MV-4-11 (cell line): ENCODE measurements at places on chromosomes 1 and 21.

DNA sequence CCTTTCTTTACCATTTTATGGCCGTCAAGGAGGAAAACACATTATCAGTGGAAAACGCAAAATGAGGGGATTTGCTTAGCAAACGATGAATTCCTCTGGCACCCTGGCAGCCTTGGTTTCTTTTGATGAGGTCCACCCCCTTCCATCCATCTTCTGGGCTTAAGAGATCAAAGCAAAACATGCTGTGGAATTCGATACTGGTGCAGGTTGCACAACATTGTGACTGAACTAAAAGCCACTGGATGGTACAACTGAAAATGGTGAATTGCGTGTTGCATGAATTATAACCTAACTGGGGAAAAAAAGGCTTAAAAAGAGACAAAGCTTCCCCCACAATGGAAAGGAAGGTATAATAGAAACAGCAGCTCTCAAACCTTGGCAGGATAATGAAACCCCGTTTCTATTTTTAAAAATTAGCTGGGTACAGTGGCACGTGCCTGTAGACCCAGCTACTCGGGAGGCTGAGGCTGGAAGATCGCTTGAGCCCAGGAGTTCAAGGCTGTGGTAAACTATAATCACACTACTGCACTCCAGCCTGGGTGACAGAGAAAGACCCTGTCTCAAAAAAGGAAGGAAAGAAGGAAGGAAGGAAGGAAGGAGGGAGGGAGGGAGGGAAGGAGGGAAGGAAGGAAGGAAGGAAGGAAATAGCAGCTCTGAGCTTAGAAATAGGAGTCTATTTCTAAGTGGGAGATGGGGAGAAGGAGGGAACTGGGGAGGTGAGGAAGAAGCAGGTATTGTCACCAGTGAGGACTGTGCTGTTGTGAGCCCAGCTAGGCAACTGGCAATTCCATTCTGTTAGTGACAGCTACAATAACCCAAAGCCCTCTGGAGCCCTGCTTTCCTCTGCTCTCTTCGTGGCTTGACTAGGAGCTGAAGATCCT is 29.0 kb upstream of the LGALS8 start:
- DNase-seq: no peak

DNA sequence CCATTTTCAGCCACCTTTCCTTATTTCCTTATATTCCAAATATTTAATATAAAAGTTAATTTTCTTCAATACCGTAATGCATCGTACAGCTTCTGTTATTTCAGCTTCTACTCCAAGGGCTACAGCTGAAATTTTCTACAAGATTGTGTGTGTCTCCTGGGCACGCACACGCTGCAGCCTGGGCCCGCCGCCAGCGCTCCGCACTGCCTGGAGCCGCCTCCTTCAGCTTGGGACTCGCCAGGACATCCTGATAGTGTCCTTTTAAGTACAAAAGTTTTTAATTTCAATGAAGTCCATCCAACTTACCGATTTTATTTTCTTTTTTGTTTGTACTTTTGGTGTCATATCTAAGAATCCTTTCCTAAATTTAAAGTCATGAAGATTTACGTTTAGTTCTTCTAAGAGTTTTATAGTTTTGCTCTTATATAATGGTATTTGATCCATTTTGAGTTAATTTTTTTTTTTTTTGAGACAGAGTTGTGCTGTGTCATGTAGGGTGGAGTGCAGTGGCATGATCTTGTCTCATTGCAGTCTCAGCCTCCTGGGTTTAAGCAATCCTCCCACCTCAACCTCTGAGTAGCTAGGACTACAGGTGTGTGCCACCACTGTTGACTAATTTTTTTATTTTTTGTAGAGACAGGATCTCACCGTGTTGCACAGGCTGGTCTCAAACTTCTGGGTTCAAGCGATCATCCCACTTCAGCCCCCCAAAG is 82.8 kb downstream of the AXDND1 start:
- no peak for DNase-seq

DNA sequence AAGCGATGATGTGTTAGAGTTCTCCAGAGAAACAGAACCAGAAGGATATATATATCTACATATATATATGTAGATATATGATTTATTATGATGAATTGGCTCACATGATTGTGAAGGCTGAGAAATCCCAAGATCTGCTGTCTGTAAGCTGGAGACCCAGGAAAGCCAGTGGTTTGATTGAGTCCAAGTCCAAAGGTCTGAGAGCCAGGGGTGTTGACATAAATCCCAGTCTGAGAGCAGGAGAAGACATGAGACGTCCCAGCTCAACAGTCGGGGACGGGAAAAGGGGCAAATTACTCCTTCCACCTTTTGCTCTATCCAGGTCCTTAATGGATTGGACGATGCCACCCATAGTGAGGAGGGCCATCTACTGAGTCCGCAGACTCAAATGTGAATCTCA is 126.6 kb downstream of the PRDM2 start:
- DNase-seq: no peak

DNA sequence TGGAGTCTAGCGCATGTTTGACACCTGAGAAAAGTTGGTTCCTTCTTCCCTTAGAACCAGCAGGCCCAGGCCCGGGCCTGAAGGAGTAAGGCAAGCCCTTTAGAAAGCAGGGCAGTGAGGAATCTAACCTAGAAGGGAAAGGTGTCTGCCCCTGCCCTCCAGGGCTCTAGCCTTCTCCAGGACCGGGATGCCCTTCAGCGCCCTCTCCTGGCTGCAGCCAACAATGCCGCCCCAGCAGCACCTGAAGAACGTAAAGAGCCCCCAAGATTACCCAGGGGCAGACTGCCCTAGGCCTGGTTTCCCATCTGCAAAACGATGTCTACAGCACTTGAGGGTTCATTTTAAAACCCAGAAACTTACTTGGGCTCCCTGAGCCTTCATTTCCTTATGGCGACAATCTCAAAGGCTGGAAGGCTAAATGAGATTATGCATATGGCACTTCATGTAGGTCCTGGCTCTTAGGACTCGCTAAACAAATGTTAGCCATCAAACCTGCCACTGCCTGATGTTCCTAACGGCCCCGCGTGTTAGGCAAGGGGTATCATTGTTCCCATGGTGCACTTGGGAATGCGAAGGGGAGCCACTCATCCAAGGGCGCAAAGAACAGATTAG is 106.7 kb upstream of the KLHDC7A start:
- DNase-seq: no peak

DNA sequence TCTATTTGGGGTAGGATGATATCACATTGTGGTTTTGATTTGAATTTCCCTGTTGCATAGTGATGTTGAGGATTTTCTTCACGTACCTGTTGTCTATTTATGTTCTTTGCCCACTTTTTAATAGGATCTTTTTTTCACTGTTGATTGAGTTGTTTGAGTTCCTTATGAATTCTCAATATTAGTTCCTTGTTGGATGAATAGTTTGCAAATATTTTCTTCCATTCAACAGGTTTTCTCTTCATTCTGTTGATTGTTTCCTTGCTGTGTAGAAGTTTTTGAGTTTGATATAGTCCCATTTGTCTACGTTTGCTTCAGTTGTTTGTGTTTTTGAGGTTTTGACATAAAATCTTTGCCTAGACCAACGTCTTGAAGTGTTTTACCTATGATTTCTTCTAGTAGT is 369.5 kb upstream of the CAMK1G start:
- no peak for DNase-seq
